Mammary epithelial cell (primary cell): ENCODE measurements at places on chromosomes 16 and 17. TPM values are rescaled to one million over a fixed set of nuclear protein-coding genes. Genes with fewer than 3 reads are reported as not detected.

- no peak for DNase-seq
Observed at GRCh38 chr16:61050547-61050946, 985.7 kb downstream of the CDH8 start.

- peak; percentile 69 for DNase-seq
Observed at GRCh38 chr16:87851141-87851587, 18.1 kb downstream of the SLC7A5 start.

- no peak for DNase-seq
Observed at GRCh38 chr17:37772982-37773381, 28.1 kb upstream of the HNF1B start.

The CDRT15 gene
- total RNA-seq: not detected

DNA sequence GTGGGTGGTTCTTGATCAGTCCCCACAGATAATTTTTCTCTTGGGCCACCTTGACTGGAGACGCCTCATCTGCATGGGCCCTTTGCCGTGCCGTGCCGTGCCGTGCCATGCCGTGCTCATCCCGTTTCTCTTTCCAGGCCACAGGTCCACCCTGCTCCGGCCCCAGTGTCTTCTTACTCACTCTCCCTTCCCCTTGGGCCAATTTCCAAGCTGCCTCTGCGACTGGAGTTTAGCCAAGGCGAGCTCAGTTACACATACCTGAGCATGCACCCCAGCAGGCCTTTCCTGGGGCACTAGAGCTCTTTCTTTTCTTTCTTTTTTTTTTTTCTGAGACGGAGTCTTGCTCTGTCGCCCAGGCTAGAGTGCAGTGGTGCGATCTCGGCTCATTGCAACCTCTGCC is 40.5 kb upstream of the MGAT5B start:
- DNase-seq: peak; percentile 22

The RAMP2 gene
- not detected in 2 replicates for total RNA-seq

DNA sequence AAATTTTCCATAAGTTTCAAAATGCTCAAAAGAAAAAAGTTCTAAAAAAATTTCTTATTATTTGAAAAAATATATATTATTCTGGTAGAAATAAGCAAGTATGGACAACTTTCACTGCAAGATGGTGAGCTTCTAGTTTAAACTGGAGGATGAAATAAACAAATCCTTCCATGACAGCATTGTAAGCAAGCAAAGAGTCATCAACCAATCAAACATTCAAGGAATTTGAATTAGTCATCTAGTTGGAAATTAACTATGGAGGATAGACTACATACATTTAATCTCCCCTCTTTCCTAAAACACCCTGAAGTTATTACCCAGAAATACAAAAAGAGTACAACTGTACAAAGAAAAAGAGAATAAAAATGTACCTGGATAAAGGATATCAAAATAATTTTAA is 51.0 kb upstream of the IRX5 start:
- DNase-seq: peak; percentile 41

GRCh38 chr16:81431554-81432353 is 12.9 kb upstream of the CMIP start:
- DNase-seq: no peak

DNA sequence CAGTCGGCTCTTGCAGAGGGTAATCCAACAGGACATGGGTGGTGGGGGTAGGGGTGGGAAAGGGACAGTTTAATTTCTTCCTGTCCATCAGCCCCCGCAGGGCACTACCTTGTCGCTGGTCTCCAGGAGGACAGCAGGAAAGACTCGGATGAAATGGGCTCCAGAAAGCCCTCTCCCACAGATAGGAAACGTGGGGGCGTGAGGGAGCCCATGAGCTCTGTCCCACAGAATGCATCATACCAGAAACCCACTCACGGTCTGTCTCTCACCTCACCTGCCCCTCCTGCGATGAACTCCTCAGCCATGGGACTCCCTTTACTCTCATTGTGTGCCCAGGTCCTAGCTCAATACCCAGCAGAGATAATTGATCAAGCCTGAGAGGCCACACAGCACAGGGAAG is 240.1 kb downstream of the GSG1L start:
- DNase-seq: no peak

DNA sequence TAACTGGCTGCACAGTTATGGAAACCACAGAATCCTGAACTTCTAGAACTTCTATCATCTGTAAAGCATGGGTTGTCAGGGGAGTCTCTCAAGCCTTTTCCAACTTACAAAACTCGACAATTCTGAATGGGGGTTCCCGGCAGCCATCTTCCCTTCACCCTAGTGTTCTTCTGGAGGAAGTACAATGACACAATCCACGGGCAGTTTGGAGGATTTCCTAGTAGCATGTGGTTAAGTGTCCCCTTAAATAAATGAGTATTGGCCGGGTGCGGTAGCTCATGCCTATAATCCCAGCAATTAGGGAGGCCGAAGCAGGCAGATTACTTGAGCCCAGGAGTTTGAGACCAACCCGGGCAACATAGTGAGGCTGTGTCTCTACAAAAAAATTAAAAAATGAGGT is 2.1 kb downstream of the SLC16A6 start:
- DNase-seq: no peak
